Astrocyte of the cerebellum (primary cell): ENCODE measurements at places on chromosomes 16 and 17.

DNA sequence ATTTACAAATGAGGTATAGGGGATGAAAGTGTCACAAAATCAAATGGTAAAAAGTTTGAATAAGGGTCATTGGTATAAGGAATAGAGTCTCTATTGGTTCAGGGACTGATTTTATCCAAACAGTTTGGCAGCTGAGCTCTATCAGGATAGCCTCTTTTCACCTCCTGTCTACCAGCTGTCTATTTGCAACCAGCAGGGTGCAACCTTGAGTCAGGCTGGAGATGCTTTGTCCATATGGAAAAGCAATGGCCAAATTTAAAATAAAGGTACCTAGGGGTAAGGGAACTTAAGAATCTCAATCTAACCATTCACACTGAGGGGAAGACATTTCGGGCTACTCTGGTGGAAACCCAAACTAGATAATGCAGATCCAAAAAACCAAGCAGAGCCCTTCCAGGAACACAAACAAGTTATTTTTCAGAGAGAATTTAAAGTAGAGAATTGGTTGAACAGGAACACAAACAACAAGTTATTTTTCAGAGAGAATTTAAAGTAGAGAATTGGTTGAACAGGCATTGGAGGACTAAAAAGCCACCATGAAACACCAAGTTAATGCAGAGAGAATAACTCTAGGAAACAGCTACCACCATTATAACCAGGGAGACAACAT, 12.6 kb upstream of the CA10 start:
- DNase-seq: no peak

GRCh38 chr16:83744441-83744981, 63.3 kb upstream of the HSBP1 start:
- no peak for DNase-seq

- DNase-seq: no peak
These were observed 7.0 kb upstream of the ZFHX3 start for GRCh38 chr16:73054813-73055482.

- DNase-seq: no peak
These were observed 11.1 kb downstream of the HROB start for GRCh38 chr17:44152875-44153274.

GRCh38 chr17:68610554-68610953, 9.4 kb upstream of the FAM20A start:
- no peak for DNase-seq

DNA sequence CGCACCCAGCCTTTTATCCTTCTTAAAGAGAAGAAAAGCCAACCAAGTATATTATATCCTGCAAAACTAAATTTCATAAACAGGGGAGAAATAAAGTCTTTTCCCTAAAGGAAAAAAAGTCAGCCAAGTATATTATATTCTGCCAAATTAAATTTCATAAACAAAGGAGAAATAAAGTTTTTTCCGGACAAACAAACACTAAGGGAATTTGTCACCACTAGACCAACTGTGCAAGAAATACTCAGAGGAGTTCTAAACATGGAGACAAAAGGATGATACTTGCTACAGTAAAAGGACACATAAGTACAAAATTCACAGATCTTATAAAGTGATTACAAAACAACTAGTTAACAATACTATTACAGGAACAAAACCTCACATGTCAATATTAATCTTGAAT, 14.4 kb upstream of the CCL18 start:
- no peak for DNase-seq

- no peak for DNase-seq
These were observed 32.1 kb downstream of the C17orf67 start for GRCh38 chr17:56801459-56802178.

DNA sequence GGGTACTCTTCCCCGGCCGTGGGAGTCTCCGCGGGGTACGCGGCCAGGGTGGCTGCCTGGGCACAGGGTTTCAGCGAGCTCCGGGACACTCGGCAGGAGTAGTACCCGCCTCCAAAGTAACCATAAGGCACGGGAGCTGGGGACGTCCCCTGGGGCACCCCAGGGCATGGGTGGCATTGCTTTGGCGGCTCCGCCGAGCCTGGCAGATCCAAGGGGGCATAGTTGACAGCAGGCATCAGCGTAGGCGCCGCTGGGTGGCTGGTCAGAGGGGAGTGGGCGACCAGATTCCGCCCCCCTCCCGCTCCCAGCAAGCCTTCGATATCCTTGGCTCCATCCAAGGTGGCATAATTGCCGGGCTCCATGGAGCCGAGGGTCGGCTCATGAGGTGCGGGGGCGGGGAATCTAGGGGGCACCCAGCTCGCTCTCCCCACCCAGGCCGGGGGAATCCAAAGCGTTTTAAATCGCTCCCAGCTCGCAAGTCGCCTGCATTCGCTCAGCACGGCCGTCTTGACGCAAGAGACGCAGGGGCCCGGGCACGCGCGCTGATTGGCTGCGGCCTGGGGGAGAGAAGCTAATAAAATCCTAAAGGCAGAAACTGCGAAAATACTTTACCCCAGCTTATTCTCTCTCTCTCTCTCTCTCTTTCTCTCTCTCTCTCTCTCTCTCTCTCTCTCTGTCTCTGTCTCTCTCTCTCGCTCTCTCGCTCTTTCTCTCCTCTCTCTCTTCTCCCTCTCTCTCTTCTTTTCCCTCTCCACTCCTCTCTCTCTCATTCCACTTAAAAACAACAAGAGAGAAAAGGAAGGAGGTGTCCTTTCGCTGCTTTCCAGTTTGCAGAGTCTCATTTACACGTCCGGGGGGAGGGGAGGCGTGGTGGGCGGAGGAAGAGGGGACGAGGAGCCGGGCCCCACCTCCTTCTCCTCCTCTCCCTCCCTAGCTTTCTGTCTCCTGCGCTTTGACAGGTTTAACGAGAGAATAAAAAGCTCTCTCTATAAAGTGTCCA, at the start of gene HOXB13:
Gene HOXB13, minus strand, starts transcription at position 519 of the 1,000 bp plus-strand sequence. Its CDS starts 157 bp downstream, at position 362.
- DNase-seq: no peak

DNA sequence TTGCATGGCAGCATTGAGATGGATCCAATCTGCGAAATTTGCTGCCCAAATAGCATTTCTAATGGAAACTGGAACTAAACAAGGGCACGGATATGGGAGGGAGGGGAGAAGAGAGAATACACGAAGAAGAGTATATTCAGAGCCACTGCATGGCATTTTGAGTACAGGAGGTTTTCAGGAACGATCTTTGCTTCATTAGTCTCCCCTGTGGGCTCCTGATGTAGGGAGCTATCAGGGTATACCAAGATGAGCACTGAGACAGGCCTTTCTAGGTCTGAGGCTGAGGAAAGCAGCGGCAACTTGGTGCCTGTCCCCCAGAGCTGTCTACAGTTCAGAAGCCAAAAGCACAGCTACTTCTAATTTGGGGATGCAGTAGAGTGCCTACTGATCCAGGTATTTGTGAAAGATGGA, 257.7 kb upstream of the PMFBP1 start:
- DNase-seq: no peak

DNA sequence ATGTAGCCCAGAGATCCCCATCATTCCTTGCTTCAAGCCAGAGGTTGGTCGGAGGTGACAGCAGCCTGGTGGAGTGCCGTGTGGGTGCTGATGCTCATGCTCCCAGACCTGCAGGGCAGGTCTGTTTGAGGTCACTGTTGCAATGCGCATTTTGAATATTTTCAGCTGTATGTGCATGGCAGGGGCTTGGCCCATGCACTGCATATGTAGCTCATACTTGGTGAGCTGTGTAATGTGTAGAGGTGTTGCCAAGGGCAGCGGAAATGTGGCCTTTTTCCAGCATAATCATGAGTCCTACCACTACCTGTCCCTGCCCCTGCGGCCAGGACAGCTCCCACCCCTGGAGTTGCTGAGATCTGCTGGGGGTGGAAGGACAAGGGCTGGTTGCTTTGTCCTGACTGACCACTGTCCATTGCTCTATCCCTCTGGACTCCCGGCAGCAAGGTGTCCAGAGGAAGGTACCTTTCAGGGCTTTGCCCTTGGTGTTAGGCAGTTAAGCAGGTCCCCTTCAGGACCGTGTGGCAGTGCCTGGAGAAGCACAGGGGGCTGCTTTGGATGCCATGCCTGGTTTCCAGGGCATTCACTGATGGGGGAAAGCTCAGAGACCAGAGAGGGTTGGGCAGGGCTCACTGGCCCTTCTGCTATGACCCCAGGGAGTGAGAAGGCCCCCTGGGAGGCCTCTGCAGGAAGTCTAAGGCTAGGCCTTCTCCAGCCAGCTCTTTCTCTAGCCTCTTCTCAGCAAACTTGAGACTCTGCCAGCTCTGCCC, 215.2 kb downstream of the NTN1 start:
- DNase-seq: peak; percentile 60

GRCh38 chr17:17347956-17348871, 45.0 kb downstream of the NT5M start:
- DNase-seq: no peak

DNA sequence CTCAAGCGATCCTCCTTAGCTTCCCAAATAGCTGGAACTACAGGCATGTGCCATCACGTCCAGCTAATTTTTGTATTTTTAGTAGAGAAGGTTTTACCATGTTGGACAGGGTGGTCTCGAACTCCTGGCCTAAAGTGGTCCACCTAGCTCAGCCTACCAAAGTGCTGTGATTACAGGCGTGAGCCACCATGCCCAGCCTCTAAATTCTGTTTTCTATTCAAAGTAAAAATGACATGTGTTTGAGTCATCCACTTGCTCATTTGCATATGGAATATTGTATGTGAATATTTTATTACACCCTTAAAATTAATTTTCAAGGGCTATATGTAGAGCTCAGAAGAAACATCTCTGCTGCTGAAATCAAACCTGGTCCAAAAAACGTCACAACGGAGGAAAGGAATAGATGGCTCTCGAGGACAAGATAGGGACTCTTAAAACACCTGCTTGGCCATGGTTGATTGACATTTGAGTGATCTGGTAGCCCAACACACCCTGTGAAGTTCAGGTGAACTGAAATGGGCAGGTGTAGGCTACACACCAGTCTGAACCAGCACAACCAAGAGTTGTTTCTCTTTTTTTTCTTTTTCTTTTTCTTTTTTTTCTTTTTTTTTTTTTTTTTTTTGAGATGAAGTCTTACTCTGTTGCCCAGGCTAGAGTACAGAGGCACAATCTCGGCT, 51.1 kb downstream of the SF3B3 start:
- DNase-seq: no peak

- DNase-seq: no peak
These were observed 5.5 kb downstream of the CCDC42 start for GRCh38 chr17:8739097-8739496.

DNA sequence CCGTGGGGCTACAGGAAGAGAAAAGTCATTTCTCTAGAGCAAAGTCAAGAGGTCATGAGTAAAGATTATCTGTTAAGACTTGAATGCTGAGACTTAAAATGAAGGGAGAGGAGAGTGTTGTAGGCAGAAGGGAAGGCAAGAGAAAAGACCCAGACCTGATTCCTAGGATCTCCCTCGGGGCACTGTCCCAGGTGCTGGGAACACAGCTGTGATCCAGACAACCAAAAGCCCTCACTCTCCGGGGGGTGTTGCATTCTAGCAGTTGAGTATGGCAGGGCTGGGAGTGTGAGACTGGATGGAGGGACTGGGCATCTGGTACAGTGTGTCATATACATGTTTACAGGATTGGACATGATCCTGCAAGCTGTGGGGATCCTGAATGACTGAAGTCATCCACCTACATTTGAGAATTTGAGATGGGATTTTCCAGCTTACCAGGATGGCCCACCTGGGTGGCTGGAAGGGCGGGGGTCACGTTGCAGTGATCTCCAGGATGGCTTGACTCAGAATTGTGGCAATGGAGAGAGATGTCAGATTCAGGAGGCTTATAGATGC, 29.1 kb downstream of the ARSG start:
- no peak for DNase-seq

GRCh38 chr16:83305092-83305491, 502.7 kb upstream of the HSBP1 start:
- DNase-seq: peak; percentile 39

DNA sequence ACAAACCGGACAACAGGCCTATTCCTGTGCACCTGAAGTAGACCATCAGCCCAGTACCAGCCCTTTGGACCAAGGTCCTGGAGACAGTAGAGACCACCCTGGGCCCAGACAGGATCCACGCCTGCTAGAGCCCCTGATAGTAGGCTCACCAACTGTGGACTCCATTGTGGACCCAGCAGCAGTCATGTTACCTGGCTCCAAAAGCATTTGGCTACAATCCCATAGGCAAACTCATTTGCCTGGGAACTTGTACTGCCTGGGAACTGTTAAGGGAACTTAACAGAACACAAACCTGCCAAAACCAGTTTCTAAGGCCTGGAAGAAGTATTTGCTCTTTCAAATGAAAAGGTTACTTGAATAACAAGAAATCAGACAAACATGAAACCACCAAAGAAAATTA, 10.0 kb upstream of the ACSM1 start:
- no peak for DNase-seq

DNA sequence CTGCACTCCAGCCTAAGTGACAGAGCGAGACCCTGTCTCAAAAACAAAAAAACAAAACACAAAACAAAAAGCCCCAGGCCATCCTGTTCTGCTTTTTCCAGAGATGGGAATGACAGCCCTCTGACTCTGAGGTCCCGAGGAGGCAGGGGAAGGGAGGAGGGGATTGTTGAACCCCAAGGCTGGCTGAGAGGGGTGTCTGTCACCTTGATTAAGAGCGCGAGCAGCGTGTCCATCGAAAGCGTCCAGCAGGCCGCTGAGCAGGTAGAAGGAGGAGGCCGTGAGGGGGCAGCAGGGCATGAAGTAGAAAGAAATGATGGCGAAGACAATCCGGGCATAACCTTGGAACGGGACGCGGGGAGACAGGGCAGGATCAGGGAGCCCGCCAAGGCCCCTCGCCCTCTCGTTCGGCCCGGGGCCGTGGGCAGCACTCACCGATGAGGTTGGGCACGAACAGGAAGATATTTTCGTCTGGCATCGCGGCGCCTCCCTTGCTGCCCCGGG, 593 bp downstream of the CDIPT start:
- DNase-seq: no peak
